Right kidney (tissue), 9 donors: ENCODE measurements at places on chromosomes 1 and 21.

- no peak for DNase-seq
Observed at GRCh38 chr1:217095050-217095622, 371.9 kb upstream of the ESRRG start.

DNA sequence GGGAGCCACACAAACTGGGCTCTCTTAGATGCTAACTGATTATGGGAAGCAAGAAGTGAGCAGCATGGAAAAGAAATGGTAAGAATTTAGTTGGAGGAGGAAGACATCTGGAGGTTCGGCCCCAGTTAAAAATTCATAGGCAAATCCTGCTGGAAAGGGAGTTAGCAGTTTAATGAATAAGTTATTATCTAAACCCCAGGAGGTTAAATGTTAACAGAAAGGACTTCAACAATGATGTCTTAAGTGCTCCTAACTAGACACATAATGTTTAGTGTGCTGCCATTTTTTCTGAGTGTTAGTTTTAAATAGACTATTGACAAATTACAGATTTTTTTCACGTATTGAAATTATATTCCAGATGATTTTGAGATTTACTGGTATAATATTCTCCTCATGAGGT lies 1265.3 kb upstream of the ADGRL2 start:
- no peak for DNase-seq

DNA sequence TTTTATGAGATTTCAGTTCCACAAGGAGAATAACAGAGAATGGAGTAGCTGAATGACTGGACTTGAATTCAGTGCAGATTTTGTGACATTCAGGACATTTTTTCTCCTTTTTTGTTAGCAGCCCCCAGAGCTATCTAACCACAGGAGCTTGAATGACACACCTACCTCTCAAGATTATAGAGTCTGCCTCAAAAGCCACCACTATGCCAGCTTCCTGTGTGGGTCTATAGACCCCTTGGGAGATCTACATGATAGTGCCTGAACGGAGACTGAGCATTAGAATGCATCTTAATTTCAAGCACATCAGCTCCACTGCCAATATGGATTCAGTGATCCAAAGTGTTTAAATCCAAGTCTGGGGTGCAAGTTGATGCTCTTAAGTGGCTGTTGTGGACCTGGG lies 74.4 kb upstream of the ZNF648 start:
- no peak for DNase-seq

GRCh38 chr1:117147856-117148588 lies 26.5 kb upstream of the TRIM45 start:
- no peak for DNase-seq

GRCh38 chr21:40372506-40372905 lies 474.5 kb downstream of the DSCAM start:
- DNase-seq: no peak
